Forelimb muscle (tissue), 1 donor: ENCODE measurements at places on chromosomes 12 and 14. TPM values are rescaled to one million over a fixed set of nuclear protein-coding genes. Genes with fewer than 3 reads are reported as not detected.
A peak's percentile ranks its signal among the peaks of the same experiment; 100 is the strongest.

- DNase-seq, result no peak
These were observed 69.1 kb downstream of the VEZT start for GRCh38 chr12:95286713-95287112.

DNA sequence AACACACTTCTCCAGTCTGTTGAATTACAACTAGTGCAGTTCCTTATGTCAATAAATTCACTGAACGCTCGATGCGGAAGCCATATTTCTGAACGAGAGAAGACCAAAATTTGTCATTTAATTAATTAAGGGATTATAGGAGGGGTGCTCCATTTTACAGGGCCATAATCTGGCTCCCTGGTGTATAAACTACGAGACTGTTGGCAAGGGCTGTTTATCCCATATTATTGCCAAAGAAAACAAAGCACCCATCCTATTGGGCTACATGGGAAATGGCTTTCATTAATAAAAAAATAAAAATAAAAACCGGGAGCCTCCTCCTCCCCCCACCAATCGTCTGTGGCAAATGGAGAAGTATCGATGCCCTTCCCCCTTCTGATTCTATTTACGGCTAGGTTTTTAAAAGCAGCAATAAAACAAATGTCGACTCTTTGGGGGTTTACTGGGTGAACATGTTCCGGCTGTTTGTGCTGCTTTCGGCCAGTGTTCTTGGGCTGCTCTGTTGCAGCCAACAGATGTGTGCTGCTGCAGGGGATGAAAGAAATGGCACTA is 24.8 kb downstream of the ATF7 start:
- no peak for DNase-seq

STAB2 gene
- 3.9 TPM for polyA plus RNA-seq

DNA sequence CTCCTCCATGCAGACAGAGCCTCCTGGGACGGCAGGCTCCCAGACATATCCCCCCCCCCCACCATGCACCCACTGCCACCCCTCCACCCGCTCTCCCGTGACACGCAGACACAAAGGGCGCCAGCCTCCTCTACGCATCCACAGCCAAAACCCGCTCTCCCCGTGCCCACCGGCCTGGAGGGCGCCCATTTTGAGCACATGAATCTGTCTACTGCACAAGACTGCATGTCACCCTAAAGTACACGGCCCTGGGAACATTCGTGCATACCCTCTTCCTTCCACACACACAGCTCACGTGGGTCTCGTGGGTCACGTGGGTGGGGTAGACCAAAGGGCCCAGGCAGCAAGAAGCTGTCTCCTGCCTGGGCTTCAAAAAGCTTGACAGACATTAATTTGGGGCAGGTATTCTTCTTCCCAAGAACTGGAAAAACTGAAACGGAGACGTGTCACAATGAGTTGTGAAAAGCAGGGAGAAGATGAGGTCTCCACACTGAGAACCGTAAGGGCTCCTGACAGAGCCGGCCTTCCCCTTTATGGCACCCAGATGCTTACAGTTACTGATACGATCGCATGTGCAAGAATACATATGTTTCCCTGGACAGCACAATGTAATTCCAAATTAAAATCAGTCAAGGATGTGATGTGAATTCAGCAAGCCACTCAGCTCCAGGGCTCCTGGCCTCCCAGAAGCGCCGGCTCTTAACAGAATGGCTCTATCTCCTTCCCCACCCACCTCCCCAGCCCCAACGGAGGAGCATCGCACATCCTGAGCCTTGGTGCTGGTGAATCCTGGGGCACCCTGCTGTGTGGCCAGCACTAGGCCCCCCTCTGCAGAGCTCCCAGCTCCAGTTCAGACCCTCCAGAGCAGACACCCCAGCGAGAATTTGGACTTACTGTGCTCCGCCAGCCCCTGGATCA is 1.9 kb downstream of the TGFB3 start:
- DNase-seq, result no peak

DNA sequence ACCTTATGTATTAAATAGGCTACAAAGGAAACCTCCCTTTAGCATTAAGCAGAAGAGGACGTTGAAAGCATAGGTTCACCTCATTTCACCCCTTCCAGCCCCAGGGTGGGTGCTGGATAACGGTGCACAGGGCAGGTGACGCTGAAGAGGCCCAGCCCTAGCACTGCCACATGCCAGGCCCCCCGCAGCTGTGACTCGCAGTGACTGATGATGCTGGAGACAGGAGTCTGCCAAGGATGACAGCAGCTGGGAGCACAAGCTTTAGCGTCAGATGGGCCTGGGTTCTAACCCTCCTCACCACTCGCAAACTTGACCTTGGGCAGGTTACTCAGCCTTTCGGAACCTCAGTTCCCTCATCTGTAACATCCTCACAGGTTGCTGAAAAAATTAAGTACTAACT is 76.7 kb downstream of the TBK1 start:
- DNase-seq, result no peak

DNA sequence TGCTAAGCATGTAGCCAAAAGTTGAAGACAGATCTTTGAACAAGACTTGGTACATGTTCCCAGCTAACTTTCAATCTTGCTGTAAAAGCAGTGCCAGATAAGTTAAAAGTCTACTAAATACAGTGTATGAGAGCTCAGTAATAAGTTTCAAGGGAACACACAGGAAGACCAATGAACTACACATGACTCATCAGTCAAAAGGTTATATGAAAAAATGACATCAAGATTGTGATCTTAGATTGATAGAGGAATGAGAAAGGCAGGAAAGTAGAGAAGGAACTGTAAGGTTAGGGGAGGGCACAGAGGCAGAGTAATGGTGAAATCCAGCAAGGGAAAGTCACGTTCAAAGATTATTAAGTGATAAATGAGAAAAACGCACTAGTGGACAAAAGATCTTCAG is 249.9 kb upstream of the FLRT2 start:
- no peak for DNase-seq

GLT8D2 gene
- 51.9 TPM for polyA plus RNA-seq

SRRM4 gene
- 0.22 TPM for polyA plus RNA-seq

GRCh38 chr12:3227076-3227975 is 150.1 kb downstream of the TSPAN9 start:
- no peak for DNase-seq

- no peak for DNase-seq
These were observed 11.1 kb downstream of the PLEKHA5 start for GRCh38 chr12:19140381-19141236.

DNA sequence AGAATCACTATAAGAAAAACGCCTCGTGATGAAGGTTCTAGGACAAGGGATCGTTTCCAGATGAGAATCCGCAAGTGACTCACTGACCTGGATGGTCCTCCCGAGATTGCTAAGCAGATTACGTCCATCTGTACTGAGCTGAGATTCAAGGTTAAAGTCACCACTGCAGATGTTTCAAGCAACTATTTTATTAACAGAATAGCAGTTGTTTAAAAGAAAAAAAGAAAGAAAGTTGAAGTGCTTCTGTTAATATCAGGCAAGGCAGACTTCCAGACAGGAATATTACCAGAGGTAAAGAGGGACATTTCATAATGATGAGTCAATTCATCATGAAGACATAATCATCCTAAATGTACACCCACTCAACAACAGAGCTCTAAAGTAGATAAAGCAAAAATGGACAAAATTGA is 17.9 kb downstream of the PXN start:
- no peak for DNase-seq

GRCh38 chr12:90360300-90360699 is 594.7 kb downstream of the CCER1 start:
- DNase-seq, result no peak

DNA sequence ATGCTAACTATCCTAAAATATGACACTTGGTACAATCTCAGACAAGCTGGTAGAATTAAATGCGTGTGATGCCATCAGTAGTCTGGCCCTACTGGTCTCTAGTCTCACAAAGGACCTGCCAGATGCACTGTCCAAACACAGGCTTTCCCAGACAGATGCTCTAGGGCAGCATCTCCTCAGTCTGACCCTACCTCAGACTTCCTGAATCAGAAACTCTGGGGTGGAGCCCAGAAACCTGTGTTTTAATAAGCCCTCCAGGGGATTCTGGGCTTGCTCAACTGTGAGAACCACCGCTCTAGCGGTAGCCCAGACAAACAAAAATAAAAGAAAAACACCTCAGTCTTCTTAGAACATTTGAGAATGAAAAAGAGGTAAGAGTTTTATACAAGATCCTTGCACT is 48.0 kb downstream of the BDKRB1 start:
- DNase-seq, result no peak

GRCh38 chr12:123816896-123817537 is 54.9 kb downstream of the DNAH10 start:
- no peak for DNase-seq

DNA sequence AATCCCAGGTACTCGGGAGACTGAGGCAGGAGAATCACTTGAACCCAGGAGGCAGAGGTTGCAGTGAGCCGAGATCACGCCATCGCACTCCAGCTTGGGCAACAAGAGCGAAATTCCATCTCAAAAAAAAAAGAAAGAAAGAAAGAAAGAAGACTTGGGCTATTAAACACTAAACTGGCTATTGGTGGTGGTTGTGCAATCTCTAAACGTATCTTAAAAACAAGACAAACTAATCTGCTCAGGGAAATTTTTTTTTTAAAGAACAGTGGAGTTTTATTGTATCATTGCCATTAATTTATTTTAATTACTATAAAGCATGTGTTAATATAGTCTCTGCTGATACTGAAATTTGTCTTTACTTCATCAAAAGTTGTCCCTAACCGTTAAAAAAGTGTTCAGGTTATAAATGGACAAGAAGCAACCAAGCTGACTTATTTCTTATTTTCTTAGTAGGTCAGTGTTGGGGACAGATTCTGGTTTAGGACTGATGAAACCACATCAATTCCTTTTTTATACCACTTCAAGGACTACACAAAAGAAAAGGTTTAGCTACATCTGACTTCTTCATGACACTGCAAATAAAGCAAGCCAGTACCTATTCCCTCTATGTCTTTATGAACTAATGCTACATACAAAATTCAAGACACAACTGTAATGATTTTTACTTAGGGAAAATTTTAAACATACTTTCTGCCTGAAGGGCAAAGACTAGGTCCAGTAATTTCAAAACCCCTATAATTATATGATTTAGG is 68.7 kb upstream of the KRAS start:
- no peak for DNase-seq

NPFF gene
- polyA plus RNA-seq, result not detected

GRCh38 chr14:34179727-34180126 is 228.9 kb upstream of the EGLN3 start:
- no peak for DNase-seq

TAS2R19 gene
- 1.3 TPM for polyA plus RNA-seq

HHIPL1 gene
- 1.8 TPM for polyA plus RNA-seq

MSI1 gene
- polyA plus RNA-seq, result 4.4 TPM

DNA sequence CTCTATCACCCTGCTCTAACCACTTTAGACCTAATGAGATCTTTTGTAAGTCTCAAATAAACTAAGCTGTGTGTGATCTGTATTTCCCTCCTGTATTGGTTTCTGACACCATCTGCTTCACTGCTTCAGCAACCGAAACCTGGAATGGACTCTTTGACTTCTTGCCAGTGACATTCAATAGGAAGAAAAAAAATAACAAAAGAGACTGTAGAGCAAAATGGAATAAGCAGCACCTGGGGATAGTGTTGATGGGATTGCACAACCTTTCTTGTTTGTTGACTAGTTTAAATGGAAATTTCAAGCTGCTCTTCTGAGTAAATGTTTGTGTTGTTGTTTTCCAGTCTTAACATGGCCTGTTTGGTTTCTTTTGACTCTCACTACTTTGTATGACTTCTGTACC is 888.6 kb upstream of the SEL1L start:
- peak; percentile 25 for DNase-seq

RBM25 gene
- 80.1 TPM for polyA plus RNA-seq

FSCB gene
- polyA plus RNA-seq, result not detected

DNA sequence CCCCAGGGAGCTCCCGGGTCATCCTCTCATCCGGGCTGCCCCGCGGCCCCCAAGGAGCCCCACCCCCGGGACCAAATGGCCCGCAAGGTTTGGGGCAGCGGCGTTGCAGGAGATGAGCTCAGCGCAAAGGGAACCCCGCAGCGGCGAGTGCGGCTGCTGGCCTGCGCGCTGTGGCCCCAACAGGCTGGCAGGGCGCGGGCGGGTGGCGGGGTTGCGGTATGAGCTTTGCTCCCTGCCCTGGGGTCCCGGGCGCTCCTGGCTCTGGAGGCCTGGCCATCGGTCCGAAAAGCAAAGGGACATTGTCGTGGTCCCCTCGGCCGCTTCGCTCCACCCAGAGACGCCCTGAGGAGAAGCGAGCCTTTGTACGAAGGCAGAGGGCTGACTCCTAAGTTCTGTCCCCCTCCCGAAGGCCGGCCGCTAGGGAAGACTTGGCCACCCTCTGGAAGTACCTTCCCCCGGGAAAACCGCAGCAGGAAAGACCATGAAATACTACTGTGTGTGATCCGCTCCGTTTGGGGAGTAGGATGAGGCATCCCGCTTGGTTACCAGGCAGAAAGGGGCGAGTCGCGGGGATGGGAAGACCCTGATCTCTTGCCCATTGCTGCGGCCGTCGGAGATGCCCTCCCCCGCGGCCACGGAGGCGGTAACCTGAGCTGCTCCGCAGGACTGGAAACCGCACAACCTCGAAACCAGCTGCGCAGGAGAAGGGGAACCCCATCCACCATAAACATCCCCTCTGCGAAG is 620 bp upstream of the NID2 start:
- DNase-seq, result no peak

DNA sequence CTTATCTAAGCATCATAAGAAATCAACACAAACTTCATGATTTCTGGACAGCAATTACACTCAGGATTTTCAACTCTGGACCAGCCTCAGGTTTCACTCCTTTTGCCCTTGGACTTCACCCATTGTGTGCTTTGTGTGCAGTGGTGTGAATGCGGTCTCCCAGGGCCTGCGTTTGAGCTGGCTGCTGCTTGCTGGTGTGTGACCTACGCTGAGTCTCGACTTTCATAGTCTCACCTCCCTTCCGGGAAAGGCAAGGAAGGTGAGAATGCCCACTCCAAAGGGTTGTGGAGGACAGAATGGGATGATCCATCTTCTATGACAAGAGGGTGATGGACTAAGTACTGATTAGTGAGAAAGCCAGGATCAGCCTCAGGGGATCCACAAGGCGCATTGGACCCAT is 228.8 kb downstream of the C12orf75 start:
- no peak for DNase-seq

GRCh38 chr12:69046920-69047319 is 113.9 kb upstream of the CPM start:
- no peak for DNase-seq

- DNase-seq, result peak; percentile 1
These were observed 898.4 kb downstream of the SLC16A7 start for GRCh38 chr12:60494244-60494643.

C12orf60 gene
- polyA plus RNA-seq, result 1.1 TPM

DNA sequence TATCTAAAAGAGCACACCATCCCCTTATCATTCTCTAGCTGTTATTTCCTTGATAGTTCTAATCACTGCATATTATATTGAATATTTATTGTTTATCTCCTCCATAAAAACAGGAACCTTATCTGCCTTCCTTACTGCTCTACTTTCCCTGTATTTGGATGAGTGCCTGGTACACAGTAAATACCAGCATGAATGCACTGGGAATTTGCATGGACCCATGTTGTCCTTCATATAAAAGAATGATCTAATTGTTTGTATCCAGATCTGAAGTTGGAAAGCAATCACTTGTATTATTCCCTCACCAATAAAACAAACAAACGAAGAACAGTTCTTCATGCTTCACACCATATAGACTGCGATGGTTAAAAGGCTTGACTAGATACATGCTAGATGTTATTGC is 15.3 kb upstream of the CNOT2 start:
- DNase-seq, result no peak
